ENCODE measurements at places on chromosomes 2 and 18. TPM values are rescaled to one million over a fixed set of nuclear protein-coding genes. Genes with fewer than 3 reads are reported as not detected.

Gene DYNC1I2
- total RNA-seq: 138 TPM

Gene NRP2
- total RNA-seq: 149 TPM

Gene COL6A3
- total RNA-seq: not detected

Gene GPR39
- total RNA-seq: 0.20 TPM

Gene SLC11A1
- not detected for total RNA-seq

Gene FBLN7
- 2.1 TPM for total RNA-seq

Gene NDC80
- total RNA-seq: 39.6 TPM

Gene DQX1
- 0.69 TPM for total RNA-seq

Gene PLA2R1
- 14.4 TPM for total RNA-seq

Gene LRRC30
- total RNA-seq: not detected

Gene CLEC4F
- not detected for total RNA-seq

Gene NDUFS1
- total RNA-seq: 95.5 TPM

DNA sequence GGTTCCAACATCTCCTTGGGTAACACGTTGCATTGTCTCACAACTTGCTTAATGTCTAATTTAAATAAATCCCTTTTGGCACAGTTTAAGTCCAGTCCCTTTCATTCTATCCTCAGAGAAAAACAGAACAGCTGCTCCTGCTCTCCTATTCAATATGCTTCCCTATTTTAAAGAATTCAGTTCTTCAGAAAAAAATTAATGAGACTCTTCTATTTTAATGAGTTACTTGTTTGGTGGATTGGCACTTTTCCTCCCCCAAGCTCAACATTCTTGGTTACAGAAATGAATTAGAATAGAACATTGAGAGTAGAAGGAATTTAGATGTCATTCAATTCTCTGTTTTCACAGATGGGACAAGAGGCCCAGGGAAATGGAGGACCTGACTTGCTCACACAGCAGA lies 116.9 kb upstream of the ATP8B1 start:
- DNase-seq: no peak

DNA sequence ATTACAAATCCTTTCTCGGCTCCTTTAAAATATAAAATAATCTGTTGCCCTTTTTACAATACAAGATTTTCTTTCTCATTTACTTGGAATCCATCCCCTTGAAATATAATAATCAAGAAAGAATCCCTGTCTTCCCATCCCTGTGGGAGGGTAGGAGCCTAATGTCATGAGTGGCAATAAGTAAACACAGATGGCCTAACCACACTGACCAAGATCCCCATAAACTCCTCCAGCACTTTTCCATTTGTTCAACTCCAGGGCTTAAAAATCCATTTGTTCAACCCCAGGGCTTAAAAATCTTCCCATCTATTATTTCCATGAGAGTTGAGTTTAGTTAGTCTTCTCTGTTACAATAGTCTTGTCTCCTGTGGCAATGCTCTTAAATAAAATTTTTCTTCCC lies 297.6 kb downstream of the CDH7 start:
- DNase-seq: no peak

- no peak for DNase-seq
Observed at GRCh38 chr18:62340996-62341395, 15.9 kb downstream of the TNFRSF11A start.

GRCh38 chr2:137190411-137191195 lies 425.3 kb downstream of the THSD7B start:
- no peak for DNase-seq

DNA sequence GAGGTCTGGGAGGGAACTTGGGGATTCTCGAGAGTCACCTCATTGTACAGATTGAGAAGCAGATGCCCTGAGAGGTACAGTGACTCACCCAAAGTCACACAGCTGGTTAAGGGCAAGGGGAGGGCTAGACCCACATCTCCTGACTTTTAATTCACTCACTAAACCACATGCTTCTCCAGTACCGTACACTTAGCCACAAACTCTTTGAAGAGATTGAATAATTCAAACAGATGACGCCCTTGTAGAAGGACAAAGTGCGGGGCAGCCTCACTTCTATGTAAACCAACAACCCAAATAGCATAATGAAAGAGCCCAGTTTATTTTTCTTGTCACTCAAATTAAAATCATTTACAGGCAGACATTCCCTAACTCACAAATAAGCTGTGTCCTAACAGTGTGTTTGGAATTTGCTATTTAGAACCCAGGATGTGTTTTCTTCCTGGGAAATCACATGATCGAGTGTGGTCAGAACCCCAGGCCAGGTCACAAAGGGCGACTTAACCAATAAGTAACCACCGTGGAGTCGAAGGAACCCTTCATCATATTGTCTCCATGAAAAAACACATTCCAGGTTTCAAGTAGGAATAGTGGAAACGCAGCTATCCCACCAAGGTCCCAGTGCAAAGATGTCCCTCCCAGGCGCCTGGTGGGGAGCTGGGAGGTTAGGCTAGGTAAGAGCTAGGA lies 35.8 kb upstream of the PTPN4 start:
- no peak for DNase-seq

- peak; percentile 35 for DNase-seq
Observed at GRCh38 chr18:3151399-3152264, 68.1 kb downstream of the MYOM1 start.

GRCh38 chr18:26710470-26711096 lies 154.9 kb downstream of the AQP4 start:
- DNase-seq: no peak

DNA sequence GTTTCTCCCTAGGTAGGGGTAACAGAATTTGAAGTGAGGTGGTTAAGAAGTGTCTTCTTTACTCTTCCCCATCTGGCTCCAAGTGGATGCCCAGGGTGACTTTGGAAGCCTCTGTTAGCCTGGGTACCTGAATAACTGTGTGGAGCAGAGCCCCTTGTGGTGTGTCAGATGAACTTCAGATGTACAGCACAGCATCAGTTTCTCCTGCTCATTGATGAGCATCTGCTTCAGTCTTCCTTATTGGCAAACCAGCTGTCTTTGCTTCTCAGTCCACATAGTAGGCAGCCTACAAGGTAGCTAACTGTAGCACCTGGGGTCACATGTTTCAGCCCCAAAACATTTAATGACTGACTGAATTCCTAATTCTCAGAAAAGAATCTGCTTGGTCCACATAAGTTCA lies 56.2 kb upstream of the ATP8B1 start:
- peak; percentile 35 for DNase-seq

GRCh38 chr18:66124394-66124793 lies 373.6 kb downstream of the CDH7 start:
- no peak for DNase-seq

DNA sequence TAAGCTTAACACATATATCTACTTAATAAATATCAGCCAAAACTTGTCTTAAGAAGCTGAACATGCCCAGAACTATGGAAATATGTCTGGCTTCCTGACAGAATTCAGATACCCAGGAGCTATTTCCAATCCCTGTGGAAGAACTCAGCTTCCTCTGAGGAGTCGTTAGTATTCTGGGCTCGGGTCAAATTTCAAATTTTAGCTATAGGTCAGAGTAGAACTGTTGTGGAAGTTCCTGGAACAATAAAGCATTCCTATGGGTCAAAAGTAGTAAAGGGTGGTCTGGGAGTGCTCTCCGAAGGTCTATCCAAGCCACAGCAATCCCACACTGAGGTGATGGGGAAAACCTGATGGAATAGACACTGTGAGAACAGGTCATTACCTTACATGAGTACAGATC lies 342.7 kb upstream of the CHST9 start:
- DNase-seq: no peak

GRCh38 chr2:239022437-239023260 lies 174.8 kb downstream of the TWIST2 start:
- DNase-seq: no peak

- DNase-seq: no peak
Observed at GRCh38 chr2:226773291-226773690, 26.3 kb downstream of the IRS1 start.

DNA sequence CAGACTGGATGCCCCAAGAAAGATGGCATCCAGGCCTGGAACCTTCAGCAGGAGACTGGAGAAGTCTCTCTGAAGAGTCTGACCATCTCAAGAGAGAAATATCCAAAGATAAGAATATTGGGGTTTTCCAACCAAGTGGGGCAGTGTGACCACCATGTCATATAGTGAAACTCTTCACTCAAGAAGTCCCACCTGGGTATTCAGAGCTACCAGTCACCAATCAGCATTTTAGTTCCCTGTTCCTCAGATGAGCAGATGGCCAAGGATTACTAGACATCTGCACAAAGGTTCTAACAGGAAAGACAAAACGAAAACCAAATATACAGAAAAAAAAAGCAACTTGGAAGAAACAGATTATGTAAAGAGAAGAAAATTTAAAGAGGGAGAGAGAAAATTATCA lies 38.5 kb upstream of the CXCR4 start:
- DNase-seq: no peak

GRCh38 chr2:71607151-71607889 lies 154.0 kb downstream of the DYSF start:
- no peak for DNase-seq

GRCh38 chr18:26403491-26403890 lies 144.9 kb downstream of the KCTD1 start:
- DNase-seq: no peak

GRCh38 chr2:74457549-74458131 lies 598 bp upstream of the WBP1 start:
- DNase-seq: no peak

GRCh38 chr2:25521665-25522387 lies 151.6 kb downstream of the DTNB start:
- peak; percentile 86 for DNase-seq

- no peak for DNase-seq
Observed at GRCh38 chr18:47990981-47991380, 60.5 kb upstream of the SMAD2 start.

- no peak for DNase-seq
Observed at GRCh38 chr2:96967961-96968360, 18.4 kb downstream of the FAM178B start.

DNA sequence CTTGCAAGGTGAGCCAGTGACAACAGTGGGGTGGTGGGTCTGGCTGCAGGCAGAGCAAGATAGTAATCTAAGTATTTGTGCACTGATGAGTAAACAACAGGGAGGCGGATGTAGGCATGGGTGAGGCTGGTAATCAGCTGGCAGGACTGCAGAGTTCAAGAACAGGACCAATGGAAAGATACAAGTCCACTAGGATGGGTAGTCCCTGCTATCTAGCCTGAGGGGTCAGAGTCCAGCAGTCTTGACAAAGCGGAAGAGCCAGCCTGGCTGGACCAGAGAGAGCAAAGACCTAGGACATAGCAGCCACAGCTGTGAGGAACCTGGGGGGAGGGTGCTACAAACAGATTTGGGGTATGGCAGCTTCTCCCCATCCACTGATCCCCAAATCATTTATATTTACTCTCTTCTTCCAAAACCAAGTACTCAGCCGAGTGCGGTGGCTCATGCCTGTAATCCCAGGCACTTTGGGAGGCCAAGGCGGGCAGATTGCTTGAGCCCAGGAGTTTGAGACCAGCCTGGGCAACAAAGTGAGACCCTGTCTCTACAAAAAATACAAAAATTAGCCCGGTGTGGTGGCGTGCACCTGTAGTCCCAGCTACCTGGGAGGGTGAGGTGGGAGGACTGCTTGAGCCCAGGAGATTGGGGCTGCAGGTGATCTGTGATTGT lies 25.9 kb downstream of the VIL1 start:
- no peak for DNase-seq

- no peak for DNase-seq
Observed at GRCh38 chr2:217801711-217802110, 201.1 kb downstream of the TNS1 start.

- DNase-seq: peak; percentile 69
Observed at GRCh38 chr18:74836296-74837139, 238.8 kb downstream of the ZNF407 start.

DNA sequence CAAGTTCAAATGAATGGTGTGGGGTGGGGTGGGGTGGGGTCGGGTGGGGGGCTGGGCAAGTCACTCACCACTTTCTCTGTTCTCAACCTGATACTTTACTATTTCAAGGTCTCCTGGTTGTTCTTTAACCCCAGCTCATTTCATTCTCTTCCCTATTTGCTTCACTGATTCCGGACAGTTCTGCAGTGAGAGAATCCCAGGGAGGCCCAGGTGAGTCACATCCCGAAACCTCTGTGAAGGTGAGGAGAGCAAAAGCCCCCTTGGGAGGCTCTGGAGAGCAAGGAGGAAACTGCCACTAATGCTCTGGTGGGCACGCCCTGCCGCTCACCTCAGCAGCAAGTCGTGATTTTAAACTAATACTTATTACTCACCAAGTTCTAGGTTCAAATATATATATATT lies 8.9 kb downstream of the EDAR start:
- DNase-seq: no peak

DNA sequence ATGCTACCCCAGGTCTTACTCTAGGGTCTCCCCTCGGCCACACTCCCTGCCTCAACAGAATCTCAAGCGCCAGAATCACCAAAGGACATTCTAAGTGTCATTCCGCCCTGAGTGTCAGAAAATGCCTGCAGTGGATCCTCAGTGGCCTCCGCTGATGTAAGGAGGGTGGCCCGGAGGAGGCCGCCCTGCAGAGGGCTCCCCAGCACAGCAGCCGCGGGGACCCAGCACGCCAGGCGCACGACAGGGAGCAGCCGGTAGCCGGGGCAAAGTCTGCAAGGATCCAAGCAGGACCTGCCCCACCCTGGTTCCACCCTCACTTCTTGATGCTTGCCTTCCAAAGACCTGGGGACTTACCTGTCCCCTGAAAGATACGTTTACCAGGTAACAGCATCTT lies 54.2 kb upstream of the ID2 start:
- DNase-seq: no peak

GRCh38 chr2:39981883-39982311 lies 202.8 kb upstream of the THUMPD2 start:
- DNase-seq: no peak

Data from endothelial cell of umbilical vein (primary cell).